ENCODE measurements at places on chromosomes 2 and 18.

- DNase-seq, result no peak
These were observed 59.8 kb downstream of the SLC4A3 start for GRCh38 chr2:219687272-219687671.

DNA sequence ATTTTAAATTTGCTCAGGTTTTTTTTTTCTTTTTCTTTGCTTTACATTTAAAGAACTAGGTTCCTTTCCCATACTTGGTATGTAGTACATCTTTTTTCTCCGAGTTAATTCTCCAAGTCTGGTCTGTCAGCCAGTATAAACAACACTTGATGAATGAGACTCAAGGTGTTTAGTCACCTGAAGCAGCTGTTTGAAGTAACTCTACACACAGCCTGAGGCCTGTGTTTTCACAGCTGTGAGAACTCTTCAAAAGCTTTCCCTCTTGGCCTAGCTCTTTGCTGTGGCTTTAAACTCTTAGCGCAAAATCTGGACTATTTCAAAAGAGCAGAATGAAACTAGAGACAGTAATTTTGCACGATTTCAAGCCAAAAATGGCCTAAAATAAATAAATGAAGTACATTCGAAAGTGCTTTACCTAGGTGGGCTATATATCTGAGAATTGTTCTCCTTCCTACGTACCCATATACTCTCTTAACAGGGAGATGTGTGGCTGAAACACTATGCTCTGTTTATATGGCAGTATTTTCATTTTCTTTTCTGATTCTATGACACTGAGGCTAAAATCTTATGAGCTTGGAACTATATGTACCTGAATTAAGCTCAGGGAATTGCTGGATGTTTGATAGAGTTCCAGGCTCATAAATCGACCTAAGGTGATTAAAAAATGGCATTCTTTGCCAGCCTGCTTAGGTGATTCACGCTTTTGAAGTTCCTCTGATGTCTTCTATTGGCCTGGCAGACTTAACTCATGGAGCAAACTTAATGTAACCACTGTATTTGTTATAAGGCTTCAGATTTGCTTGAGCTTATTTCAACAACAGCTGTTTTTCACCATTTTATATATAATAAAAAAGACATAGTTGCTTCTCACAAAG, 1044.1 kb upstream of the ZEB2 start:
- DNase-seq, result no peak

- no peak for DNase-seq
These were observed 16.7 kb downstream of the ZNF638 start for GRCh38 chr2:71348302-71348701.

GRCh38 chr2:223052548-223053483, 826 bp downstream of the KCNE4 start:
- DNase-seq, result no peak

GRCh38 chr2:183207110-183207509, 82.9 kb downstream of the NUP35 start:
- no peak for DNase-seq

DNA sequence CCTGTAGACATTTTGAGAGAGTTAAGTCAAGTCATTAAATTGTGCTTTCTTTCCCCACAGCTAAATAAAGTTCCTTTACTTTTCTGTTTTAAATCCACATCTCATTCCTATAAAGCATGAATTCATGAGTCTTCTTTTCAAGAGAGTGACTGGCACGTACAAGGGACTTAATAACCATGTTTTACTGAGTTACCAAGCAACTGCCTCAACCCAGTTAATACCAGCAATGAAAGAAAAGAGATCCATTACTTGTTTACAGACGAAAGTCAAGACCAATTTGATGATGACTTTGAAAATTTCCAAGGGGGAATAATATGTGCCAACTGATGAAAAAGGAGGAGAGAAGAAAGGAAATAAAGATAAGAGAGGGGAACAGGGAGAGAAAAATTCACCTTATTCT, 1082.5 kb upstream of the GYPC start:
- no peak for DNase-seq

- DNase-seq, result no peak
These were observed 40.6 kb upstream of the TMEM247 start for GRCh38 chr2:46438794-46439193.

GRCh38 chr2:147607379-147607778, 237.4 kb upstream of the ACVR2A start:
- no peak for DNase-seq

DNA sequence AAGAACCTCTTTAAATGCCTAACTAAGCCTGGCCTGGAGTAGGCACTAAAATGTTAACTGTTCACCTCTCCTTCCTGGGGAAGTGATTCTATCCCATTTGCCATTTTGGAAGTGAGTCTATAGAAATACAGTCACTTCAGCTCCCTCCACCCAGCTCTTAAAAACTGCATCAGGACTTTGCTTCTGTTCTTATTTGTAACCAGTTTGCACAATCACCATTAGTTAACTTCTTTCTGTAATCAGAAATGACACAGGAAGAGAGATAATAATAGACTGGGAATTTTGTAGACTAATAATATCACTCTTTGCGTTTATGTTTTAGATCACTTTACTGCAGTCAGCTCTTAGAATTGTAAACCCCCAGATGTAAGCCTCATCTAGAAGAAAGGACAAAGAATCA, 16.0 kb upstream of the MARCO start:
- DNase-seq, result no peak

DNA sequence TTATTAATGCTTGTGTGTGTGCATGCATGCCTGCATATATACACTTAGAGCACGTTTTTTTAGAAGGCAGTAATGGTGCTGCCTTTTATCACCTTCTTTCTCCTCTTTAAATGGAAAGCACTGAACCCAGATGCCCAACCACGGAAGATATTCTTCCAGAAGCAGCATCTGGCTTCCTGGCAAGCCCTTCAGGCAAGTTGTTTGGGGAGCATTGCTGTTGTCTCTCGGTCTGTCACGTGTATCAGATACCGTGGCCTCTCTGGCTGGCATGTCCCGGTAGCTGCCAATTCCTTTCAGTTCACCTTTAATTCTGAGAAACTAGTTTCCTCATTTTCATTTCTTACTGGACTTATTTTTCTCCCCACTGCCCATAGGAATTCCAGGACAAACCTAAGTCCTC, 587.8 kb downstream of the ARHGAP15 start:
- no peak for DNase-seq

DNA sequence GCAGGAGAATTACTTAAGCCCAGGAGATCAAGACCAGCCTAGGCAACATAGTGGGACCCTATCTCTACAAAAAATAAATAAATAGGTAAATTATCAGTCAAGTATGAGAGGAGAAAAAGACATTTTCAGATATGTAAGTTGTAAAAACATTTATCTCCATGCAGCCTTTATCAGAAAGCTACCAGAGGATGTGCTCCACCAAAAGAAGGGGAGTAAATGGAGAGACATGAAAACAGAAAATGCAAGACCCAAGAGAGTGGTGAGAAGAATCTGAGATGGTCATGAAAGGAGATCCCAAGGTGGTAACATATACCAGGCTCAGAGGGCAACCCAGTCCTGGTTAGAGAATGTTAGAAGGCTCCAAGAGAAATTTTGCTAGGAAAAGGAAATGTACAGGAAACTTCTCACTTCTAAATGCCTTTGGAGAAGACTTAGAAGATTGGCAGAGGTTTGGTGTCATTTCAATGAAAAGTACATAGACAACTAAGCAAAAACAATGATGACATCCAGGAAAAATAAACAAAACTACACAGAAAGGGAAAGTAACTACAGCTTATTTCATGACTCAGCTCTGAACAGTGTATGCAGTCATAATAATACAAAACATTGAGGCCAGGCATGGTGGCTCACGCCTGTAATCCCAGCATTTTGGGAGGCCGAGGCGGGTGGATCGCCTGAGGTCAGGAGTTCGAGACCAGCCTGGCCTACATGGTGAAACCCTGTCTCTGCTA, 19.5 kb downstream of the CIB4 start:
- no peak for DNase-seq

GRCh38 chr2:127770973-127771735, 39.8 kb downstream of the WDR33 start:
- DNase-seq, result no peak

DNA sequence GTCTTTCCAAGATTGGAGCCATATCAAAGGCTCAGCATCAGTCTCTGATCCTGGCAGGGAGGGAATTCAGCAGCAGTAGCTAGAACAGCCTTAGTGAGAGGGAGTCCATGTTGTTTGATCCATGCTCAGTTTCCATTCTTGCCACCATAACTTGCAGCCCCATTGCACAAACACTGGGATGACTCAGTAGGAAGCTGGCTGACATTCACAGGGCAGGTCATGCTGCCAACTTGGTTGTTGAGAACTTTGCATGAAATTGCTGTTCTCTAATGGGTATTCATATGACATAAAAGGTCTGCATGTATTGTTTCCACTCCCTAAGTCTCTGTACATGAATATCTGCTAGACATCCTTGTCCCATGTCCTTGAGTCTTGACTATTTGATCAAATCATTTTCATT, 29.9 kb upstream of the STAT4 start:
- DNase-seq, result no peak

DNA sequence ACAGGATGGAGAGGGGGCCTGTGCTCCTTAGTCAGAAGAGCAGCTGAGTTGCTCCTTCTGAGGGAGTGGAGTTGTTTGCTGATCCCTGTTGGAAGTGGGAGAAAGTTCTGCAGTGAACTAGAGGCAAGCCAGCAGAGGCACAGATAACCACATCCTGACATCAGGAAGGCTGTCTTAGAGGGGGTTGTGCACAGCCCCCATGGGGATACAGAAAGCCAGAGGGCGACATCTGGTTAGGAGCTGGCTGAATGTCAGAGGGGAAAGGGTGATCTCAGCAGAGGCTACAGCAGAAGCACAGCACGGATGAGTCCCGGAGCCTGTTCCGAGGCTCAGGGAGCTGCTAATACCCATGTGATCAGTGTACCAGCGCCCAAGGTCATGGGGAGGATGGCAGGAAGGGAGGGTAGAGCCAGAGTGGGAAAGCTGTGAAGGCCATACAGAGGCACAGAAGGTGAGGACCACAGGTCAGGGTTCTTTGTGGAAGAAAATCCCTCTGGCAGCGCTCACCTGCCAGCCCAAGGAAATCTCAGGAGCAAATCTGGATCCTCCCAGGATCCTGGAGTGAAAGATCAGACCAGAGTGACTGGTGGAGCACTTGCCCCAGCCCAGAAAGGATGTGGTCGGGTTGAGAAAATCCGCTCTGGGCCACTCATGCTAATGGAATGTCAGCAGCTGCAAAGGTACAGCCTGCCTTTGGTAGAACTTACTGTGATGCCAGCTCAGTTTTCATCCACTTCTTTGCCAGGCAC, 111.8 kb downstream of the STPG4 start:
- no peak for DNase-seq

- no peak for DNase-seq
These were observed 22.2 kb downstream of the KCNJ3 start for GRCh38 chr2:154720651-154721050.

DNA sequence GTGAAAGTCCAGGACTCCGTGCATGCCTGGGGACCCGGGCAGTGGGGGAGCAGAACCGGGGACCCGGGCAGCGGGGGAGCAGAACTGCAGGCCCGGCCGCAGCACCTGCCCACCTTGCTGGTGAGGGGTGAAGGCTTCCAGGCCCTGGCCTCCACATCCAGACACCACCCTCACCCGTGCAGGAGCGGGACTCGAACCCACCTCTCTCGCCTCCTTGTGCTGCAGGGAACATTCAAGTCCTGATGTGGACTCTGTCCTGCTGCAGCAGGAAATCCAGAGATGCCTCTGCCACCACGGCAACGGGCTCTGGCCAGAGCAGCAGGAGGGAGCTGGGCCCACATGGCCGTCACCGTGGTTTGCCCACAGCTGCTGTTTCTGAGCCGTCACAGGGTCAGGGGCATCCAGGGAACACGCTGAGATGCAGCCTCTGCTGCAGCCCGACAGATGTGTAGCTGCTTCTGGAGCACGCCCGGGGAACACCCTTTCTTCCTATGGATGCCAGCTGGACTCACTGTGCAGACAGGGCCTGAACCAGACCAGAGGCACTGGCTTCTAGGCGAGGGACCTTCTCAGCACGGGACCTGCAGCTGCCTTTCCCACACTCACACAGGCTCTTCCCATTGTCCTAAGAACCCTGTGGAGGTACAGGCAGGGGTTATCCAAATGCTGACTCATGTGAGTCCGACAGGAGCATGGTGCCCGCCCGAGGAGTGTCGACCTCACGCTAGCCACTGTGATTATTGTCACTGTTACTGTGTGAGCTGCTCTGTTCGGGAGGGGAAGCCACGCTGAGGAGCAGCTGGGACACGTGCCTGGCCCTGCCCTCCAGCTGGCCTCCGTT, 89.2 kb upstream of the CTDP1 start:
- no peak for DNase-seq

GRCh38 chr2:159124931-159125467, 156.6 kb downstream of the TANC1 start:
- no peak for DNase-seq

DNA sequence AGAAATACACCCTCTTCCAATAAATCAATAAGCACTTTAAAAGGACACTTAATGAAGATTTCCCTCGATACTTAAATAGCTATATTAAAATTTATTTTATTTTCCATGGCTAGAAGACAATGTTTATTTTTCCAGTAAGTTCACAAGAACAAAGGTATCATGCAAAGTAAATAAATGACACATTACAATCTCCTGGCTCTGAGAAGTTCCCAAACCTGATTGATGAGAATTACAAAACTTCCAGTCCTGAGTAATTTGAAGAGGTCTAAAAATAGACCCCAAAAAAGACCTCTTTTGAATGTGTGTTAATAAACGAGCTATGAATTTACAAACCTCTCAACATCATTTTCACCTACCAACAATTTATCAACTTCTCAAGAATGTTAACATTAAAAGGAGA, 1.5 kb upstream of the PEX13 start:
- DNase-seq, result no peak

DNA sequence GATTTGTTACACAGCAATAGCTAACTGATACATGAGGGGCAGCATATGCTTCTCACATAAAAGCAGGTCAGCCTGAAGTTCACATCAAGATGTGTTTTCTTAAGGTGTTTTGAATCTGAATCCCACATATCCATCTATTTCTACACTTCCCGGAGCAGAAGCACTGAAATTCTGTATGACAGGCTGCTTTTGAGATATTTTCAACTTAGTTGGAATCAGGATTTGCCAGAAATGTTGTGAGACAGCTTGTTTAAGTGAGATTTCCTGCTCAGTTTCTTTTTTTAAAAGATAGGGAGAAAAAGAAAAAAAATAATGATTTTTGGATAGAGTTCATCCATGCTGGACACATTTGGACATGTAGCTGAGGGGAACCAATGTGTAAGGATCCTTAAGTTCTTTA, 501.5 kb upstream of the CELF4 start:
- no peak for DNase-seq

- DNase-seq, result no peak
These were observed 121.2 kb downstream of the DPP4 start for GRCh38 chr2:161952783-161953191.

Data from cortex of kidney (tissue), 1 donor.